ENCODE measurements at places on chromosomes 5 and 9.

- no peak for DNase-seq
Observed at GRCh38 chr9:69944816-69945215, 98.8 kb upstream of the MAMDC2 start.

GRCh38 chr5:119275146-119275545, 80.7 kb upstream of the TNFAIP8 start:
- DNase-seq, result no peak

- no peak for DNase-seq
Observed at GRCh38 chr5:120644516-120644915, 180.4 kb downstream of the PRR16 start.

- no peak for DNase-seq
Observed at GRCh38 chr5:45417285-45417998, 278.7 kb downstream of the HCN1 start.

DNA sequence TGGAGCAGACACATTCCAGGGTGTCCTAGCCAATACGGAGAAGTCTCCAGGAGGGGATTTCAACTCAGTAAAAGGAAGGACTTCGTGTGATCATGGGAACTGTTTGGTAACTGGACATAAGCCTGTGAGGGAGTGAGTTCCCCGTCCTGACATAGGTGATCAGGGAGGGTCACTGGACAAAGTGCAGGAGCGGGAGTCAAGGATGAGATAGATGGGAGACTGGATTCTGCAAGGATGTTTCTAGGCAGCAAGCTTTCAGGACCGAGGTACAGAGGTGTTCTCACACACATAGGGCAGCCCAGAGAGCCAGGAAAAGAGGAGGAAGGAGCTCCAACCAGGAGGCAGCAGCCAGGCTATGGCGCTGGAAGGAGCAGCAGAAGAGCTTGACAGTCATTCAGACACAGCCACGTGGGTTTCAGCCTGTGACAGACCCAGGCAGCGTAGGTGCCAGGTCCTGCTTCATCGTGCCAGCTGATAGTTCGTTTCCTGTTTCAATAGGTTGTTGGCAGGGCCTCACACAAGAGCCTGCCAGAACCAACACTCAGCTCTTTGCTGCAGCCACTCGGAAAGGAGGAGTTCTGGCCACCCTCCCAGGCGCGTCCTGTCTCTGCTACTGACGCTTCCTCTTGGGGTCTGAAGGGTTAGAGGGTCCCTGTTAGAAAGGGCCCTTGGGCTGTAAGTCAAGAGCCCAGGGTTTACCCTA, 84.1 kb downstream of the AMBP start:
- no peak for DNase-seq

- DNase-seq, result no peak
Observed at GRCh38 chr5:166331521-166331920, 1959.9 kb upstream of the WWC1 start.

DNA sequence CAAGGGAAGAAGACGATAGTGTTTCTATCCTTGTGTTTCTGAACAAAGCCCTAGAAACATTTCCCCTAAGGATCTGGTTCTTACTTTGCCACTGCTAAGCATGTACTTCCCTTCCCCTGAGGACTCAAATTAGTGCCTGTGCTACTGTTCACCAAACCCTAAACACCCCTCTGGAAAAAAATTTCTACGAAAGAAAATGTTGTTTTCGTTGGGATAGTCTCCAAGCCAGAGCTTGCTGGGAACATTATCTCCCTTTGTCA, 294.6 kb downstream of the BNC2 start:
- DNase-seq, result no peak

GRCh38 chr5:82416512-82416911, 138.4 kb upstream of the RPS23 start:
- no peak for DNase-seq

- DNase-seq, result no peak
Observed at GRCh38 chr5:83156001-83156400, 78.7 kb downstream of the XRCC4 start.

DNA sequence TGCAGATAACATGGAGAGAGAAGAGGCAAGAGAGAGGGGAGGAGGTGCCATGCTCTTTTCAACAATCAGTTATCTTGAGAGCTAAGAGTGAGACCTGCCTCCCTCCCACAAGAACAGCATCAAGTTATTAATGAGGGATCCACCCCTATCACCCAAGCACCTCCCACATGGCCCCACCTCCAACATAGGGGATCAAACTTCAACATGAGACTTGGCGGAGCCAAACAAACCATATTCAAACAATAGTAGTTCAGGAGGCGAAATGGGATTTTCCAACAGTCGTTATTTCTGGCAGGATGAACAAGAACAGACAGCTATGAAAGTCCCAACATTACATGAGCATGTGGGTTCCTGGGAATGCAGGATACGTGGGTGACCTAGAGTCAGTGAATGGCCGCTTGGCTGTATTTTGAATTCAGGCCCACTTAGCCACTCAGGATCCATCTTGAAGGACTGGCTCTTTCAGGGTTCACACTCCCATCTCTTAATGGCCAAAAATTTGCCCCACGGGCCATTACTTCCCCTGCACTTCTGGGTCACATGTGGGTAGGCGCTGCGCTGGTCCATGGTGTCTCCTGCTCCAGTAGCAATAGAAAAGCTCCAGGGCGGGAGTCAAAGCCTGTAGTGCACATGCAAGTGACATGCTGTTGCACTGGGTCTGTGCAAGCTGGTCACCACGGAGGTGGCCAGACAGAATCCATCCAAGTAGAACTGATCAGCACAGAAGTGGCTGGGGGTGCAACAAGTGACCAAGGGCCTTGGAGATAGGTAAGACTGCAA, 7.1 kb upstream of the FAF2 start:
- no peak for DNase-seq

GRCh38 chr9:106588626-106589025, 274.3 kb upstream of the ZNF462 start:
- no peak for DNase-seq

DNA sequence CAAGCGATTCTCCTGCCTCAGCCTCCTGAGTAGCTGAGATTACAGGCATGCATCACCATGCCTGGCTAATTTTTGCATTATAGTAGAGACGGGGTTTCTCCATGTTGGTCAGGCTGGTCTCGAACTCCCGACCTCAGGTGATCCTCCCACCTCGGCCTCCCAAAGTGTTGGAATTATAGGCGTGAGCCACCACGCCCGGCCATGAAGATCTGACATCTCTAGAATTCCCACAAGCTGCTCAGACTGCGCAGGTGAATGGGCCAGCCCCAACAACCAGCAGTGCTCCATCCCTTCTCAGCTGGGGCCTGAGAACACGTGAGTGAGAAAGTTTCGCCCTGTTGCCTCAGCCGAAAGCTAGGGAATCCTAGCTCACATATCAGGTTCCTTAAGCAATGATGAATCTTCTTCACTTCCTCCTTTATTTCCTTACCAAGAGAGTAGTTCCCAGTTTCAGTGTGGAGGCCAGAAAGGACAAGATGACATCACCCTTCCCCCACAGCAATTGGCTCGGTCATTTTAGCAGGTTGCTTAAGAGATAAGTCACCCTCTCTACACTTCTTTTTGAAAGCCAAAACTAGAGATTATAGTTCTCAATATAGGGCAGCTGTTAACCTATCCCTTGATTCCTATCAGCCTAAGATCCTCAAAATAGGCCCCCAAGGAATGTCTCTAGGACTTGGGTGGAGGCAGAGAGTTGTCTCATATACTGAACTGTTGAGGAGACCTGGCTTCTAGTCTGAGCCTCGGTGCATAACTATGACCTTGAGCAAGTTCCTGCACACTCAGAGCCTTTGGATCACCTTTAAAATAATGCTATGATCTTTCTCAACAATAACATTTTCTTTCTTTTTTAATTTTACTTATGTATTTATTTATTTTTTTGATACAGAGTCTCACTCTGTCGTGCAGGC, 23.9 kb upstream of the PPP2CA start:
- DNase-seq, result no peak

- peak; percentile 51 for DNase-seq
Observed at GRCh38 chr5:179858241-179858585, 404 bp downstream of the MRNIP start.

- no peak for DNase-seq
Observed at GRCh38 chr9:129653823-129654553, 11.5 kb upstream of the PRRX2 start.

- no peak for DNase-seq
Observed at GRCh38 chr9:109150925-109151545, 16.0 kb downstream of the FRRS1L start.

DNA sequence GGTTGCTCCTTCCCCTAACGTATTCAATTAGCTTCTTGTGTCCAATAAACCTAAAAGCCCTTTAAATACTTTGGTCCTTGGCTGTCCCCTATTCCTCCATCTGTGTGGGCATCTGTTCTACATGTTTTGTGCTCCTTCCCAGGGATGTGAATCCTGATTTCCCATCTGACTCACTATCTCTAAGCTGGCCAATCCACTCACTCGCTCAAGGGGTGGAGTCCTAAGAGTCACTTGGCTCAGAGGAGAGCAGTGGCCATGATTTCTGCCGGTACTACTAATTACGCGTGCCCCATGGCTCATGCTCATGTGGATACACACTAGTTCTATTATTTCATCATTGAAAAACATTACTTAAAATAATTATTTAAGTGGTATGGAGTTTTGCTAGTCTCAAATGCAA, 89.6 kb downstream of the TAF11L14 start:
- no peak for DNase-seq

DNA sequence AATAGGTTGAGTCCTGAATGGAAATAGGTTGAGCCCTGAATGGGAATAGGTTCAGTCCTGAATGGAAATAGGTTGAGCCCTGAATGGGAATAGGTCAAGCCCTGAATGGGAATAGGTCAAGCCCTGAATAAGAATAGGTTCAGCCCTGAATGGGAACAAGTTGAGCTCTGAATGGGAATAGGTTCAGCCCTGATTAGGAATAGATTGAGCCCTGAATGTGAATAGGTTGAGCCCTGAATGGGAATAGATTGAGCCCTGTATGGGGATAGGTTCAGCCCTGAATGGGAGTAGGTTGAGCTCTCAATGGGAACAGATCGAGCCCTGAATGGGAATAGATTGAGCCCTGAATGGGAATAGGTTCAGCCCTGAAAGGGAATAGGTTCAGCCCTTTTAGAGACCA, 590.8 kb upstream of the ADAMTS16 start:
- no peak for DNase-seq

DNA sequence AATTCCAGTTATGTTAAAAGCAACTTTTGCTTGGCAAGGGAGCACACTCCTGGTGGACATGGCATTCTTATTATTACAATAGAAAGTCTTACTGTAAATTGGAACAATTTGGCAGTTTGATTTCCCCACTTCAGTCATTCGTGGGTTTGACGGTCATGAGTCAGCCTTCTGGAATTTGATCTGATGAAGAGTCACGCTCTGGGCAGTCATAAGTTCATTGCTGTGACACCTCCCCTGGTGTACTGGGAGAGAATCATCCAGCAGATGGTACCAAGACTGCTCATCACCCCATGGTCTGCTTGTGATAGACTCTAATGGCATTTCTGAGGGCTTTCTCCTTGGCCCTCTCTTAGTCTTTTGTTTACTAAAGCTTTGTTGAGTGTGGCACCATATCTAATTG, 53.8 kb downstream of the GLRA1 start:
- no peak for DNase-seq

- DNase-seq, result no peak
Observed at GRCh38 chr9:92310562-92310961, 14.6 kb downstream of the NOL8 start.

DNA sequence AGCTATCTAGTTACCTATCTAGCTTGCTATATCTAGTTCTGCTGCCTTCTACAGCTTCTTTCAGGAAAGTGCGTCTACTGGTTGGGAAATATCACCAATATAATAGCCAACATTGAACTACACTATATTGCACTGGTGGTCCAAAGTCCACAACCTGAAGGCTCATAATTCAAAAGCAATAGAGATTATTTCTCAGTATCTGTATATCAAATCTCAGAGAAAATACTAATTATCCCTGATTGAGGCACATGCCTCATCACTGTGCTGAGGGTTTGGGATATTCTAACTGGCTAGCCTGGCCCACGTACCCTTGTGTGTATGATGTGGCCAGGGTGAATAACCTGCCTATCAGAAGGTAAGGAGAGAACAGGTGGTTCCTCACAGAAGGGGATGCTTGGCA, 53.8 kb downstream of the SH3RF2 start:
- DNase-seq, result no peak

- DNase-seq, result no peak
Observed at GRCh38 chr9:12993466-12993865, 218.6 kb downstream of the LURAP1L start.

DNA sequence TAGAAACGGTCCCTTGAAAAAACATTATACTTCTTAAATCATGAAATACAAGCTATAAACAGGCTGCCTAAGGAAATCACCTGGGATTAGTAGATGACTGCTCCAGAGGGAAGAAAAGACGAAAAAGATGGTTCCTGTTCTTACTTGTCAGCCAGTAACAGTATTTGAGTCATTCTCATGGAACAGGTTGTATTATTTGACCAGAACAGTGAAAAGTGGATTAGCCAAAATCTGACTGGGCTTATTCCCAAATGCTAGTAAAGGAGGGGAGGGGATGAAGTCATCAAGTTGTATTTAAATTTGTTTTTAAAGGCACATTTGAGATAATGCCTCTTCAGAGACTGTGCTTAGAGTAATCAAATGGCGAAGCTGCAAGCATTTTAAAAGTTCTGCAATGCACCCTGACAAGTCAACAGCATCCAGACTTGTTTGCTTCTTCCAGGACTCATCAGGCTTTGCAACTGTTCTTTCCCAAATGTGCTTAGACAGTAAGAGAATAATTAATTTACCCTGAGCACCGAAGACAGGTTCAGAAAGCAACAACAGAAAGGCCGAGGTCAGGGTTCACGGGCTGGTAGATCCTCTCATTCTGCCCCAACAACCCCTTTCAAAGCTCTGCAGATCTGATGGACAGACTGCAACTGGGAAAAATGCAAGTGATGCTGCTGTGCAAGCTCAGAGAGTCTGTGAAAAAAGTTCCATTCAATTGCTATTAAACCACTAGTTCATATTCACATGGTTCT, 800.6 kb downstream of the KCTD16 start:
- no peak for DNase-seq

All from stimulated activated CD4-positive, alpha-beta T cell treated with anti-CD3 and anti-CD28 coated beads, Interleukin-4, amount 100 ng/mL, for 4 hours (primary cell).